ENCODE measurements at places on chromosomes 3 and 15.

- no peak for DNase-seq
Observed at GRCh38 chr3:187120326-187120725, 19.0 kb downstream of the RPL39L start.

DNA sequence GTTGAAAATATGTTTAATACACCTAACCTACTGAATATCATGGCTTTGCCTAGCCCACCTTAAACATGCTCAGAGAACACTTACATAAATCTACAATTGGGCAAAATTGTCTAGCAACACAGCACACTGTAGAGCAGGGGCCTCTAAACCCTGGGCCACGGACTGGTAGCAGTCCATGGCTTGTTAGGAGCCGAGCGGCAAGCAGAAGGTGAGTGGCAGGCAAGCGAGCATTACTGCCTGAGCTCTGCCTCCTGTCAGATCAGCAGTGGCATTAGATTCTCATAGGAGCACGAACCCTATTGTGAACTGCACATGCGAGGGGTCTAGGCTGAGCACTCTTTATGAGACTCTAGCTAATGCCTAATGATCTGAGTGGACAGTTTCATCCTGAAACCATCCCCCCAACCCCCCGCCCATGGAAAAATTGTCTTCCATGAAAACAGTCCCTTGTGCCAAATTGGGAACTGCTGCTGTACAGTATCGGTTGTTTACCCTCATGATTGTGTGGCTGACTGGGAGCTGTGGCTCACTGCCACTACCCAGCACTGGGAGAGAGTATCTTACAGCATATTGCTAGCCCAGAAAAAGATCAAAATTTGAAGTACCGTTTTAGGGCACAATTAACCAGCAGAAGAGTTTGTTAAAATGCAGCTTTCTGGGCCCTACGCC, 26.1 kb downstream of the CMSS1 start:
- DNase-seq, result no peak

GRCh38 chr3:150407808-150408220, 284 bp upstream of the TSC22D2 start:
- DNase-seq, result no peak

GRCh38 chr3:190424478-190425439, 24.9 kb downstream of the TMEM207 start:
- DNase-seq, result peak; percentile 61

DNA sequence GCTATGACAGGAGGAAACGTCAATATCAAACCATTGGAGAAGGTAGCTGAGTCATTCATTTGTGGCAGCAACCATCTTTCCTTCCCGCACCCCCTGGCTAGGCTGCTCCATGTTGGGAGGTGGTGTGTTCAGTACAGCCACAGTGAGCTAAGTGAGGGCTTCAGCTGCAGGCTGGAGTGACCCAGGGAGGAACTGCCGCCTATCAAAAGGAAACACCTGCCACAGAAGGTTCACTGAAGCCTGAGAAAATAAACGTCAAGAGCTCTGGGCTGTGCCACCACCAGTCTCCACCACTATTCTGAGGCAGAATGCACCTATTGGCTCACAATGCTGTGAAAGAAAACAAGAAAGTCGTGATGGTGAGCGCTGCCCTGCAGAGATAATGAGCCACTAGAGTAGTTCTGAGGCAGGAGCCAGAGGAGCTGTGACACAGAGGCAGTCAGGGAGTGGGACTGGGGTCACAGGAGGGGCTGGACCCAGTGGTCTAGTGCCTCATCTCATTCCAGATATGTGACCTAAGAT, 34.8 kb upstream of the CD47 start:
- DNase-seq, result peak; percentile 38

GRCh38 chr3:195103623-195104022, 167.3 kb downstream of the XXYLT1 start:
- no peak for DNase-seq
